ENCODE measurements at places on chromosomes 2 and 18.

GRCh38 chr2:63124850-63125249 lies 74.2 kb downstream of the OTX1 start:
- DNase-seq = no peak

DNA sequence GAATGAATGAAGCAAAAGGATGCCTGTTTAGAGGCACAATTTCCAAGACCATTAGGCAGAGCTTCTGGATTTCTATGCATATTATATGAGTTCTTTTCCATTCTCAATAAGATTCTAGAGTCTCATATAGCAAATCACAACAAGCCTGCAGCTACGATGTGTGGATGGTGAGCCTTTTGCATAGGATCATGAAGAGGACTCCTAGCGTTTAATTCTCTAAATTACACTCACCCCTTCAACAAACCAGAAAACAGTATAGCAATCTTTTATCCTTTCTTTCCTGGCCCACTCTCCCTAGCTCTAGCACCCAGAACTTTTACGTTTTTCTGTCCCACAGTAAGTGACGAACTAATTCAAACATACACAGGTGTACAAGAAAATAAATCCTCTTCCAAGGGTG lies 293.1 kb upstream of the KLHL29 start:
- DNase-seq = no peak

DNA sequence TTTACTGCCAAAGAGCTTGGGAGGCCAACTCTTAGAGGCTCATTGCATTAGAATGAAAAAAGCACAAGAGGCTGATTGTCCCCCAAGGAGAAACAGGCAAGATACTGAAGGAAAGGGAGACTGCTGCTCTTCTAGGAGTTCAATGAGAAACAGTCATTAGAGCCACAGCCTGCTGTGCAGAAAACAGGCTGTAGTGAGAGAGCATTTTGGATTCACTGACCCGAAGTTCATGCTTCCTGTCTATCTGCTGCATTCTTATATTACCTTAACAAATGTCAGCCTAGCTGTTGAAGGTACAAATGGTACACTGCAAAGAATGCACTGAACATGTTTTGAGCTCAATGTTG lies 423.3 kb downstream of the SETBP1 start:
- DNase-seq = no peak

DNA sequence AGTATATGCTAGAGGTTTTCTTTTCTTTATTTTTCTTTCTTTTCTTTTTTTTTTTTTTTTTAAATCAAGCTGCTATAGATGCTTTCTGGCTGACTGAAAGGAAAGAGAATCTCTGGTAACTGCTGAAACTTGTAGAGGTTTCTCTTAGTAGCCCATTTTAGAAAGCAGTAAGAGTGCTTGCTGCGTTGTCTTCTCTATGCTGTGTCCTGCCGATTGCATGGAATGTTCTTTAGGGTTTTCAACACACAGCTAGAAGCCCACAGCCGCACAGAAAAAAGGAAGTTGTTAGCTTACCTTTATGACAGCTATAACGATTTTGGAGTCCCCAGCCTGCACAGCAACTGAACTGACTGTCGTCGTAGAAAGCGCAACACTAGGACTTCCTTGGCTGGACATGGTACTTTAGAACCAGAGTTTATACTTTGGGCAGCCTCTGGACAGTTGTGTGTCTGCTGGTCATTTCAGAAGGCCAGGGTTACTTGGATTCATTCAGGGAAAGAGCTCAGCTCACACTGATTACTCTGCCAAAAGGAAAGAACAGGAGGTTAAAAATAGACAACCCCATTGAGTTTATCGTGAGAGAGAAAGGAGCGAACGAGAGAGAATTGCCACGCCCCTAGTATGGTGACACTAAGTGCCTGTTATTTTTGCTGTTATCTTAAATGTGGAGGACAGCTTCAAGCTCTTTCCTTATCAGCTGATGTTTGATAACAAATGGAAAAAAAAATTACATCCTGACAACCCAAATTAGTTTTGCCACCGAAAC lies at the start of gene CCDC141:
Gene CCDC141 (minus strand): TSS at position 592 of the 766 bp plus-strand sequence. CDS start 196 bp downstream, at position 396.
- no peak for DNase-seq

DNA sequence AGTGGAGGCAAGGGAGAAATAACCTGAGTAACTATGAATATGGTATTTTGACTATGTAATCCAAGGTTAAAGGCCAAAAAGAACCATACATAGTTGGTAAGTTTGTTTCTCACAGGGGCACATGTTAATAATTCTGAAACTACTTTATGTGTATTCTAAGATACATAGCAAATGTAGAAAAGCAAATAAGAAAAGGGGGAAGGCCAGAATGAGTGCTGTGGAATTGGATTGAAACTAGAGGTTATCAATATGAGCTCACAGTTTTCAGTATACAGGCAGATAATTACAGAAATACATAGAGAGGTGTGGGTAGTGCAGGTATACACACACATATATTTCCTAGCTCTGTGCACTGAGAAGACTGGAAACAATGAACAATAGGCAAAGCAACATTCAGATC lies 13.7 kb downstream of the INO80C start:
- no peak for DNase-seq

DNA sequence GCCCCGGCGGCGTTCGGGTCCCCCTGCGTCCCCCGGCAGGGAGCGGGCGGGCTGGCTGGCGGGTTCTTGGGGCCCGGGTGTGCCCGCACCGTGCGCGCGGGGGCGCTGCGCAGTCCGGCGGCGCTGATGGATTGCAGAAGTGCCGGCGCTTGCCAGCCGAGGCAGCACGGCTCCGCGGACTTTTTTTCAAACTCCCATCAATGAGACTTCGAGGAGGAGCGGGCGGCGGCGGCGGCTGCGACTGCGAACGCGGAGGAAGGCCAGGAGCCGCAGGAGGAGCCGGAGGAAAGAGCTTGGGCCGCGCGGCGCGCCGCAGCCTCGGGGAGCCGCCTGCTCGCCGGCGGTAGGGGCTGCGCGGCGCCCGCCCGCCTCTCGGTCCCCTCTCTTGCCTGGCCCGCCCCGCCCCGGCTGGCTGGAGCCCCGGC lies at the start of gene GLI2:
Gene GLI2 (plus strand): TSS at position 123 of the 425 bp plus-strand sequence. CDS start 61,453 bp downstream, outside the sequence.
- peak; percentile 93 for DNase-seq

- peak; percentile 97 for DNase-seq
Observed at GRCh38 chr18:49491857-49492693, 5.0 kb upstream of the C18orf32 start.

DNA sequence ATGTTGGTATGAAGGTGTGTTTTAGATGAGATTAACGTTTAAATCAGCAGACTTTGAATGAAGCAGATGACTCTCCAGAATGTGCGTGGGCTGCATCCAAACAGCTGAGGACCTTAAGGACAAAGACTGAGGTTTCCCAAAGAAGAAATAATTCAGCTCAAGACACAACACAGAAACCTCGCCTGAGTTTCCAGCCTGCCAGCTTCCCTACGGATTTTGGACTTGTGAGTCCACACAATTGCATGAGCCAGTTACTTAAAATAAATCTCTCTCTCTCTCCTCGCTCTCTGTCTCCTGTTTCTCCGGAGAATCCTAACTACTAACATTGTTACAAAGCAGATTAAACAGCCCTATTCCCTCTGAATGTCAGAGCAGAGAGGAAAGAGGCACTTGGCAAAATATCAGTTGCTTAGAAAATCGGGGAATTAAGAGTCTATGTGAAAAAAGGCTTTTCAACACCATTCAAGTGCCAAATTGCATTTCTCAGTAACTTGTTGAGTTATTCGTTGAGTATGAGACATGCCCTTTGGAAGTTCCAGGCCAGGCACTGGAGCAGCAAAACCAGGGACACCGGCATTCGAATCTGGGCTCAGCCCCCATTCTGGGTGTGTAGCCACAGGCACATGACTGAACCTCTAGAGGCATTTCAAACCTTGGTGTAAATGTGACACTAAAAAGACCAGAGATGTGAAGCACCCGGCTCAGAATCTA lies 174.6 kb upstream of the PID1 start:
- DNase-seq = no peak

DNA sequence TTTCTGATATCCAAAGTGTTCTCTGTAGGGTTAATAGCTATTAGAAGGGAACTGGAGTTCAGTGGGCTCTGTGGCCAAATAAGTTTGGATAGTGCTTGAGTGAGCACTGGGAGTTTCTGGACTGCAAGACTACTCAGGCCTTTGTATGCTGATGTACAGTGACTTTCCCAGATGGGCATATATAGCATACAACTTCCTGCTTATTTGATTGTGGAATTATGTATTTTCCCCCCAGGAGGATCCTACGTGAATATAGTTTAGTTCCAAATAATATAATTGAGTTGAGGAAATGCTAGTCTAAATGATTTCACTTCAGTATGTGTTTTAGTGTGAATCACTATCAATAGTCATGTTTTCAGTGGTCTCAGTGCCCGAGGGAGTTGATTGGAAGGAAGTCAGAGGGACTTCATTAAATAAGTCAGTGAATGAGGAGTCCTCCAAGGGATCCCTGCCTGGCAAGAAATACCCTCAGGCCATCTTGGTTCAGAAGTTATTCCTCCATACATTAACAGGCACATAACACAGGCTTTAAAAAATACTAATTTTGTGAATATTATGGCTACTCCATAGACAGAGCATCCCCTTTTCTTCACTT lies 251.4 kb downstream of the PRKCE start:
- no peak for DNase-seq

DNA sequence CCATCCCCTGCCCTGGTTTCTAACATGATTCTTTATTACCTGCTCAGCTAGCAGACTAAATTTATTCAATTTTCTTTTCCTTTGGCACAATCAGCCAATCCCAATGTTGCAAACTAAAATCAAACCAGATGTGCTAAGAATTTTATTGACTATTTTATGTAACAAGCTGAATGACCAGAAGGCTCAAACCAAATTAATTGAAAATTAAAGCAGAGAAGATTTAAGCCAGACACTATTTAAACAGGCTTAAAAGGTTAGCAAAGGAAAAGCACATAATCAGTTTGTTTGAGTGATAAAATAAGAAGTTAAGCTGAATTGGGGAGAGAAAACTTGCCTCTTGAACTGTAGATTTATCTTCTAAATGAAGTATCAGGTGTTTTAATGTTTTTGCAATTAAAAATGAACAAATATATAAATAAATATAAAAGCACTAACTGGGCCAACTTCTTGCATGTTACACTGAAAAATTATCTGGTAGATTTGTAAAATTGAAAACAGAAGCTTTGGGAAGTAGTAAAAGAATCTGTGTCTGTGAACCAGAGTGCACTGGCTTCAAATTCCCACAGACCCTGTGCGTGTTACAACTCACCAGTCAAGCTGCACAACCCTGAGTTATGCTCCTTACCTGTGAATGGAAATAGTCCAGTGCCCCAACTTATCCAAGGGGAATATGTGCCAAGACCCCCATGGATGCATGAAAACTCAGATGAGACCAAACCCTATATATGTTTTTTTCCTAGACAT lies 283.4 kb downstream of the CNTNAP5 start:
- DNase-seq = peak; percentile 47

DNA sequence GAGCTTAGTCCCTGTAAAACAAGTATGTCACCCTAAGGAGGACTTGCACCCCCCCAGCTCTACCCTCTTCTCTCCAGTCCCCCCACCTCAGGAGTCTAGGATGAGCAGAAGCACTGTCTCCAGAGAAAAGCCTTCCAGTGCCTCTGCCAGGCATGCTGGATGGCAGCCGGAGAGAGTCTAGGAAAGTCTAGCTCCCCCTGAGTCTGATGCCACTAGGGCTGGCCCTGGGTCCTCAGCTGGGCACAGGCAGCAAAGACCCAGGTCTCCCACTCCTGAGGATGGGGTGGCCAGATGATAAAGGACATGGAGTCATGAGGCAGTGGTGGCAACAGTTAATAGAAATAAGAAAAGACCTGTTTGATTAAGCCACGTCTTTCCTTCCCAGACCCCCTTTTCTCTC lies 225.6 kb downstream of the CYP26B1 start:
- DNase-seq = no peak

GRCh38 chr2:74671479-74671878 lies 17.4 kb downstream of the SEMA4F start:
- no peak for DNase-seq

- no peak for DNase-seq
Observed at GRCh38 chr2:231605607-231606091, 13.0 kb downstream of the TEX44 start.

DNA sequence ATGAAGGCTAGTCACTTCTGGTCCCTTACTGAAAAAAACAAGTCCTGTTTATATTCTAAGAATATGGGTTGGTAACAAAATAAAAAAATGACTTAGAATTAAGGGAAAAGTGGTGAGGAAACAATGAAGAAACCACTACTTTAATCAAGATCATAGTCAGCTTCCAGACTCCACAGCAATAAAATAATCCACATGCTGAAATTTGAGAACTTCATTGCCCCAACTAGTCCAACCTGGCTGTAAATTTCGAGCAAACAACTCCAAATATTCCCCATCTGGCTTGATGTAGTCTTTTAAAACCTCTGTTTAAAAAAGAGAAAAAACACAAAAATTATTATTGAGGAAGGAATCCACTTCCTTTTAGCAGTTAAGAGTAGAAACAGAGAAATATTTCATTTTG lies 32.5 kb downstream of the METTL4 start:
- DNase-seq = no peak

GRCh38 chr18:47882641-47883040 lies 47.8 kb downstream of the SMAD2 start:
- no peak for DNase-seq

GRCh38 chr2:60991644-60992043 lies 25.9 kb upstream of the PEX13 start:
- no peak for DNase-seq

DNA sequence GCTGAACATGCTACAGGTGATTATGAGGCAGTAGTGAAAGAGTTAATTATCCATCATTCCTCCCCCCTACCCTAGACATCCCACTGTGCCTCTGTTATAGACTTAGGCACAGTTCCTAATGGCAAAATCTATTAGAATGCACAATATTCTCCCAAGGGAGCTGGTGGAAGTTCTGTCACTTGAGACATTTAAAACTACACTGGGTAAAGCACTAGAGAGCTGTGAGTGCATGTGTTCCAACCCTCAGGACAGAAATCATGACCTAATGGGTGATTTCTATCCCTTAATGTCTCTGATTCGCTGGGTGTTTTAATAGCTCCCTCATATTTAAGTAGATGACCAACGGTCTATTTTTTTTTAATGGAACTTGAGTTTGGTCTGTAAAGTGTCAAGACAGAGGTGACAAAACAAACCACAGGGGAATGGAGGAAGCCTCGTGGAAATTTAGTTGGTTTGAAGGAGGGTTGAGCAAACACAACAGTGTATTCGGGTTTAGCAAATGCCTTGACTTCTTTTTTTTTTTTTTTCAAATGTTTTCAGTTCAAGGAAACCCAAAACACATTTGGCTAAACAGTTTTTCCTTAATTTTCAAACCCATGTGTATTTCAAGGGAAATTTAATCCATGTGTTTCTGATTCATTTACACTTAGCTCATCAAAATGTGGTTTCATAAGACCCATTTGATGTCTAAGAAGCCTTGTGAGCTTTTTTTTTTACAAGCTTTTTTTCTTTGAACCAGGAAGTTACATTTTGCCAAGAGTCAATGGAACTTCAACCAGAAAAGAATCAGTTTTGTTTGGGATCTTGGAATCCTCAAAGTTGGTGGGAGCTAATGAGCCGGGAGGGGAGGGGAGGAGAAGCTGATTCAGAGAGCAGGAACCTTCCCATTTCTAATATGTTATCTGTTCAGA lies 665.1 kb upstream of the ZEB2 start:
- no peak for DNase-seq

GRCh38 chr18:63505566-63506335 lies 29.0 kb downstream of the SERPINB5 start:
- DNase-seq = no peak

All from esophagus muscularis mucosa (tissue), 4 donors.